ENCODE measurements at places on chromosomes 6 and 20. TPM values are rescaled to one million over a fixed set of nuclear protein-coding genes. Genes with fewer than 3 reads are reported as not detected.

MLN gene
- not detected for total RNA-seq

DNA sequence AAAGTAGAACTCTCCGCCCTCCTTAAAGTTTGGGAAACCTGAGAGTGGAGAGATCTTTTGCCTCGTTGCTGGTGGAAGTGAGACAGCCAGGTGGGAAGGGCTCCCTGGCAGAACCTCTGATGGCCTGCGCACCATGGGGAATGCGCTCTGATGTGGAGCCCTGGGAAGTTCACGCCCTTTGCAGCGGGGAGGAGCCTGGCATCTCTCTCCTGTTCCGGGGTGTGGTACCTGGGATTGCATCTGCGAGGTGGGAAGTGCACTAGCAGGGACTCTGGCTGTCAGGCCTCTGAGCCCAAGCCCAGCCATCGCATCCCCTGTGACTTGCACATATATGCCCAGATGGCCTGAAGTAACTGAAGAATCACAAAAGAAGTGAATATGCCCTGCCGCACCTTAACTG is 159.8 kb downstream of the AKAP7 start:
- no peak for DNase-seq

TBX18 gene
- 13.4 TPM for total RNA-seq

DNA sequence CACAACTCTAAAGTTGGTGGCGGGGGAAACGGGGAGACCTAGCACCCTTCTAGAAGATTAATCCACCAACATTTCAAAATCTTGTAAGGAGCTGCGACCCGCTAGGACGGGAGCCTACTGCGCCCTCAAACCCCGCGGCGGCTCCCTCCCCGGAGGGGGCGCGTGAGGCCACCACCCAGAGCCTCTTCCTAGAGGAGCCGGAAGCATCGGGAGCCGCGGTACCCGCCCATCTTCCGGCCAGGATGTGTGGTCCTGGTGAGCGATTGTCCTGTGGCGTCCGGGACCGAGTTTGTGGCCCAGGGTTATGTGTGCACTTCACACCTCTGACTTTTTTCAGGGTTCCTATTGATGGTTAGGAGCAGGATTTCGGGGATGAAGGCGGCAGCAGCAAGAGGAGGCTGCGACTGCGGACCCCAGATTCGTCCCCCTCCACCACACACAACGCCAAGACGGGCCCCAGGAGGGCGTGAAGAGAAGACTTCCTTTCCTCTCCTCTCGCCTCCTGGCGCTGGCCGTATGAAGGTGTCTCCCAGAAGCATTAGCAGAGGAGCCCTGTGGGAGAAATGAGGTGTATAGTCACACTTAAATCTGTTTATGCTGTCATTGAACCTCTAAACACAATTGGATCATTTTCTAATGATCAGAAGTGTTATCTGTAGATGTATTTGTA is 10.7 kb downstream of the ZNF165 start:
- no peak for DNase-seq

- no peak for DNase-seq
Observed at GRCh38 chr20:36128463-36129159, 25.9 kb upstream of the EPB41L1 start.

- DNase-seq = no peak
Observed at GRCh38 chr6:130848945-130849344, 21.7 kb downstream of the SMLR1 start.
